CD8-positive, alpha-beta memory T cell (primary cell): ENCODE measurements at places on chromosomes 11 and 22. TPM values are rescaled to one million over a fixed set of nuclear protein-coding genes. Genes with fewer than 3 reads are reported as not detected.

OR52E8 gene
- not detected for total RNA-seq

DNA sequence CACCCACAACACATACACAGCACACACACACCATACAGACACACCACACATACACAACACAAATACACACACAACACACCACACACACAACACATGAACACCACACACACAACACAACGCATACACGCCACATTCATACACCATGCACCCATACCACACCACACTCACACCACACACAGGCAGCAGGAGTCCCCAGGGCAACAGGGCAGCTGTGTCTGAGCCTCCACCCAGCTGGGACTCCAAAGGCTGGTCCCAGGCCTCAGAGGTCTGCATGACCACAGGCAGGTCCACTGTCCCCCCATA is 3.3 kb upstream of the WNT7B start:
- peaks cover 14% of the 10 kb centered on the region for H3K27me3 ChIP-seq
- H3K36me3 ChIP-seq, result no peaks in the 10 kb centered on the region
- no peak overlapping the region for H3K27ac ChIP-seq

EFCAB6 gene
- 0.64 TPM for total RNA-seq

DNA sequence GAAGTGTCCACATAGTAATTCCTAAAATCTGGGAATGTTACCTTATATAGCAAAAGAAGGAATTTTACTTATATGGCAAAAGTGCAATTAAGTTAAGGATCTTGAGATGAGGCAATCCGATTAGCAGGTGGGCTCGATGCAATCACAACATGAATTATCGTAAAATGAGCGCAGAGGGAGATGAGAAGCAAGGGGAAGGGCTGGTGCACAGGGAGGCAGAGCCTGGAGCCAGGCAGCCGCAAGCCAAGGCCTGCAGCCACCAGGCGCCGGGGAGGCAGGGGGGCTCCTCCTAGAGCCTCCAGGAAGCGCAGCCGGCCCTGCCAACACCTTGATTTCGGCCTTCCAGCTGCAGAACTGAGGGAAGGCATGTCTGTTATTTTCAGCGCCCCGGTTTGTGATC is 85.7 kb downstream of the CELSR1 start:
- H3K36me3 ChIP-seq, result no peaks in the 10 kb centered on the region
- H3K4me1 ChIP-seq, result no peaks in the 10 kb centered on the region
- no peak overlapping the region for H3K4me3 ChIP-seq
- H3K27me3 ChIP-seq, result no peaks in the 10 kb centered on the region

GRCh38 chr22:45265535-45265934 is 19.2 kb upstream of the UPK3A start:
- no peak overlapping the region for H3K4me3 ChIP-seq
- H3K27me3 ChIP-seq, result no peaks in the 10 kb centered on the region
- H3K4me1 ChIP-seq, result peaks cover 8% of the 10 kb centered on the region
- no peaks in the 10 kb centered on the region for H3K36me3 ChIP-seq
